ENCODE measurements at places on chromosomes 2 and 18.

DNA sequence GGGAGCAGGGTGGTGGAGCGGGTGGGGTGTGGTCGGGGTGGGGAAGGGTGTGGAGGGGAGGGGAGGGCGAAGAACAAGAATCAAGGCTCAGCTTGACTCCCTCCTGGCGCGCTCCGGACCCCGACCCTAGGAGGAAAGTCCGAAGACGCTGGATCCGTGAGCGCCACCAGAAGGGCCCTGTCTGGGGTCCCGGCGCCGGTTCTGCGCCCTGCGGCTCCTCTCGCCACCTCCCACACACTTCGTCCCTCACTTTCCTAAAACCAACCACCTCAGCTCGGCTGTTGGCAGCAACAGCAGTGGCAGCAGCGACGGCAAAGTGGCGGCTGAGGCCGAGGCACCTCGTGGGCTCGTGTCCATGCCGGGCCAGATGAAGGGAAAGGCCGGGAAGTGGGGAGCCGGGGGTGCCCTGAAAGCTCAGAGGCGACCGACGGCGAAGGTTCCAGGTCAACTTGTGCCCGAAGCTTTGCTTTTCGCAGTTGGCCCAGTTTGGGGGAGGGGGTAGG lies 2.1 kb downstream of the KLHL14 start:
- DNase-seq = no peak

DNA sequence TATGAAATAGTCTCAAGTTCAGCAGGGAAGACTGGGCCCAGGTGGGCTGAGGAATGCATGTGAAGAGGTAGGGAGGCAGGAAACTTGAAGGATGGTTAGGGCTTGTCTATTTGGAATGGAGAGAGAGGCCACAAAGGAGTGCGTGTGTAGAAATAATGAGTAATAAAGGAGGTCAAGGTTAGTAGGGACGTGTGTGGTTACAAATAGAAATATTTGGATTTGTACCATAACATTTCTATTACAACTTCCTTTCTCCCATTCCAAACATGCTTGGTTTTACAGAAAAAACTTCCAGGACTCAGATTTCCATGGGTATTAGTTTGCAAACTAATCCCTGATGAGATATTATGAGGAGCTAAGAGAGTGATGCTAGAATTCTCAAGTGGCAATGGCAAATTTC lies 280.6 kb downstream of the NCKAP5 start:
- DNase-seq = no peak

- no peak for DNase-seq
These were observed 103.0 kb upstream of the STK17B start for GRCh38 chr2:196274387-196274809.

DNA sequence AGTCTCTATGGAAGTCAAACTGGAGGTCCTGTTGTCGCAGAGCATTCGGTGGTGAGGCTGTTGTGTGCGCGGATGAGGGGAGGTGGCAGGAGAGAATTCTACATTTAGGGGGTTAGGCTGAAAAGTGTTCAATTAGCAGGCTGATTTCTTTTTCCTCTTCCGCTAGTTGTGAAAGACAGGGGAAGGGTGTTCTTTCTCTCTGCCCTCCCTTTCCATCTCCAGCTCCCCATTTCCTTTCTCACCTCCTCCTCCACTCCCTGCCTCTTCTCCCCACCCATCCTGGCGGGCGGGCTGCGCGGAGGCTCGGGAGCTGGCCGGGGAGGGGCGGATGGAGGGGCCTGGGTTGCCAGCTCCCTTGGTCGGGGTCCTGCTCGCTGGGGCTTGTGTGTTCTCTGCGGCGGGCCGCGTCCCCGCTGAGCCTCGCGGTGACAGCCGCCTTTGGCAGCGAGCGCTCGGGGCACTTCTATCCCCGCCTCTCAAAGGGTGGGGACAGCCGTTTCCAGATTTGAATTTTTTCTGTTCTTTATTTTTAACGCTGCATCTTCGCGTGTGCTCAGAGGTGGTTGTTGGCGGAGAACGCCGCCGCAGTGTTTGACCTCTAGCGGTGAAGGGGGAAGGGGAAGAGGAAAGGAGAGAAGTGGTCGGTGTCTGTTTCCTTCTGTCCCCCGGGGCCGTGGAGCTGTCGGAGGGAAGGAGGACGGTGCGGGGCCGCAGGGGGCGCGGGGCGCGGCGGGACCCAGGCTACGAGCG lies 3.6 kb downstream of the SOX11 start:
- peak; percentile 33 for DNase-seq

DNA sequence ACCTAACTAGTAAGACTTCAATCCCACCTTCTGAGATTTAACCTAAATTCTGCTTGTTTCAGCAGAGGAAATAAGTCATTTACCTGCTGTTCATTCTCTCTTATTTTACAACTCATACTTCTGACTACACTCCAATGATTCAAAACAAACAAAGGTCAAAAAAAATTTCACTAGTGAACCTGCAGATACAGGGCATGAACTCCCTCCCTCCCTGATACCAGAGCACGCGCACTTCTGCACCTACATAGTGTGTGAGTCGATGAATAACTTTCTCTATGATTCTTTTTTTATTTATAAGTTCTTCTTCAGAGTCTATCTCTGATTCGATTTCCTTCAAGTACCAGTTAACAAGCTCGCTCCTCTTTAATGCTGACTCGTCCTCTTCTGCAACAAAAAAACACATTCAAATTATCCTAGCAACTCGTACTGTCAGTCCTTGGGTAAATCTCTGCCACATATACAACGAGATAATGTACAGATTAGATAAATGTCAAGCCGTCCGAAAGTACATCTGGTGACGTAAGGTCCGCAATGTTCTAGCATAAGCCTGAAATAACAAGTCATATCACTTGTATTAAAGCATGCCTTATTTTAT lies 7.4 kb upstream of the LCT start:
- DNase-seq = no peak

DNA sequence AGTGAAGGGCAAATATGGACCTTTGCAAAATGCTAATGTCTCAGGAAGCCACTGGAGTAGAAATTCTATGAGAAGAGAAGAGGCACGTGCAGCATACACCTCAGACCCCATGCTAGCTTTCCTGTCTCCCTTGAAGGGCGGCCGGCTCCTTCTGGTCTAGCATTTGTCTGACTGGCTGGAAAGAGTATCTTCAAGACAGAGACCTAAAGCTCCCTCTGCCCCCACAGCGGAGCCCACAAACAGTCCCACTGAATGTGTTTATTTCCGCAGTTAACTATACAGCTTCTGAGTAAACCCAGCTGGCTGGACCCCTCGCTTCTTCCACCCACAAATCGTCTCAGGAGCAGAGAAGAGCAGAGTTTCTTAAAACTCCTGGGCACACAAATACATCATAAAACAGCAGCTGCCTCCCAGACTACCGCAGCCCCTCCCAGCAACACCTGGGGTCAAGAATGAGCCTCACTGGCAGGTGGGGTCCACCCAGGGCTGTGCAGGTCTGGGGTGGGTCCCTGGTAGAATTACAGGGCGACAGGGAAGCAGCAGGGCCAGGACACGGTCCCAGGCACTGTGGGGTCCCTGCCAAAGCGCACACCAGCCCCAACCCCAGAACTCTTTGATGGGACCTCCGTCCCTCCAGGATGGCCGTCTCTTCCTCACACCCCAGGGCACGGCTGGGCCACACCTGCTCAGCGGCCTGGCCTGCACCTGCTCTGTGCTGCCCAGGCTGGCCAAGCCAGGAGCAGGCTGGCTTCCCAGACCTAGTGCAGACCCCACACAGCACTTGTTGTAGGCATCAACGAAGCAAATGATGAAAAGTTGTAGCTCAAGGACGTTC lies 103.8 kb downstream of the PXDN start:
- DNase-seq = no peak

DNA sequence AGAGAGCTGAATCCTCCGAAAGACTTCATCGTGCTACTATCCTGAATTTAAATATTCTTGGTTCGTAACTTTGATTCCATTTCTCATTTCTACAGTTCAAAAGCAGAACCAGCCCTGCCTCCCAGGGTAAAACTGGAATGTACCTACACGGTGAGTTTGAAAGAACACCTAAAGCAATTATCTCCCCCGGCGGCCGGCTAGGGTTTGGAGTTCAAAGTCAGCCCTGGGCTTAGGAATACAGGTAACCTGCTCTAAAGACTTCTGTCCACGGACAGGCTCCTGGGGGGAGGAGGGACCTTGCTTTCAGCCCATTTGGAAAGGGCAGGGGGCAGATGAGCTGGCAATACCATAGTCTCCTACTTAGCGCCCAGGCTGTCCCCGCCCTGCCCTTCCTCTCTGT lies 32.3 kb downstream of the CYP27C1 start:
- no peak for DNase-seq

DNA sequence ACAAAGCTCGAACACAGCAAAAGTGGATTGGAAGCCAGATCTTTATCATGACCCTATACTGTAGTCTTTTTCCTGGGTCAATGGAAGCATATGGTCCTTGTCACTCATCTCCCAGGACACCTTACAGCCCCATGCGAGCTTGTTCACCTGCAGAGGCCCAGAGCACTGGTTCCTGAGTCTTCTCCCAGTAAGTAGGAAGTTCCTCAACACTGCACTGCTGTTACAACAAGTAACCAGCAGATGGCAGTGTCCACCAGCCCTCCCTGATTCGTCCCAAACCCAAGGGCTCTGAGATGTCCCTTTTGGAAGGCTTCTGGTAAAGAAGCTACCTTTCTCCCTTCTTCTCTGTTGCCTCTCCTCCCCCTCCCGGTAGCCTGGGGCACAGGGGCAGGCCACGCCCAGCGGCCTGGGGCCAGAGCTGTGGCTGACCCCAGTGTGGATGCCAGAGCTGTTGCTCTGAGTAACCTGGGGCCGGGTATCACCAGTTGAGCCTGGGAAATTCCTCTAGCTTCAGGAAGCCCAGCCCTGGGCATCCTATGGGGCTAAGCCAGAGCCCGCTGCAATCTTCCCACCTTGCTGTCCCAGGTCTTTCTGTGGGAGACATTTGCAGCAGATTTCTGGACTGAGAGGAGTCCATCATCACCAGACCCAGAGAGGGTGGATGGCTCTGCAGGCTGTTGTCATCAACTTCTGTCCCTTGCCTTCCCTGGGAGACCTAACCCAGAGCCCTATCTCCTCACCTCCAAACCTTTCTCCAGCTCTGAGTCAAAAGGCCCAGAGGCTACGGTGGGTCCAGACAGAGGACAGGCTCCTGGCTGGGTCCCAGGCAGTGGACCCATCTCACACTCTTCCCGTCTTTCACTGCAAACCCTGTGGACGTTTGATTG lies 5.3 kb upstream of the GDF7 start:
- DNase-seq = peak; percentile 80

DNA sequence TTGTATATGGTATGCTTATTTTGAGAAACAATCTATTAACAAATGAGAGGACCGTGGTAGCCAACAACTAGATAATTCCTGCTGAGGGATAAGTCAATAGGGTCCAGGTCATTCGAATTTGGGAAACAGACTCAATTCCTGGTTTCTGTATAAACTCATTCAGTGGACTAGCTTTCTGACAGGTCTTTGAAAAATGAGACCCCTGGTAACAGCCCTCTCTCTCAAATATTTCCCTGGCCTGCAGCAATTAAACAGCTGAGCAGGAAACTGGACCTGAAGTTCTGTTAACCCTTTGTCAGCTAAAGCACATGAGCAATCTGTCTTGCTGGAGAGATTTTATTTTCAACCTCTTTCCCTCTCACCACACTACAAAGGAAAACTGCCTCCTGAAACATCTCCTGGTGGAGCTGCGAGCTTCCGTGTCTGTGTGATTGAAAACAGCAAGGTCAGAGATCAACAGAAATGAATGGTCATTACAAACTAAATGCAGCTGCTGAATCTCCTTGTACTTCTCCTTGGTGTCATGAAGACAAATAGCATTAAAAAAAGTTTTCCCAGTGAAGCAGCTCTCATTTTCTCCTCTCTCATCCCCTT lies 70.3 kb upstream of the CCDC85A start:
- DNase-seq = no peak

- no peak for DNase-seq
These were observed 156.9 kb downstream of the LAMA1 start for GRCh38 chr18:6960656-6961055.

- DNase-seq = no peak
These were observed 158.0 kb upstream of the RAB6C start for GRCh38 chr2:129821445-129821844.

DNA sequence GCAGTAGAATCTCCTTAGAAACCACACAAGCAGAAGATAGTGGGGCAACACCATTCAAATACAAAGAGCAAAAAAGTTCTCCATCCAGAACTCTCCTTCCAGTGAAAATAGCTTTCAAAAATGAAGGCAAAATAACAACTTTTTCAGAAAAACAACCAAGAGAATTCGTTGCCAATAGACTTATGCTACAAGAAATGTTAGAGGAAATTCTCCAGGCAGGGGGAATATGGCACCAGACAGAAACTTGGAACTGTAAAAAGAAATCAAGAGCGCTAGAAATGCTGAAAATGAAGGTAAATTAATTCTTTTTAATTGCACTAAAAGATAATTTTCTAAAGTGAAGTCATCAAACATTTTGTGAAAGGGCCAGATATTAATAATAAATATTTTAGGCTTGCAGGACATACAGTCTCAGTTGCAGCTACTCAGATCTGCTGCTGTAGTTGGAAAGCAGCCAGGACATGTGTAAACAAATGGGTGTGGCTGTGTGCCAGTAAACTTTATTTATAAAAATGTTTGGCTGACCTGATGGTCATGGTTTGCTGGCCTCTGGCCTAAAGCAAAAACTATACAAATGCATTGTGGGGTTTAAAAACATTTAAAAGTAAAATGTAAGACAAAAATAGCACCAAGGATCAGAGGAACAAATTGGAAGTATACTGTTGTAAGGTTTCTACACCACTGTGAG lies 73.7 kb upstream of the TGFA start:
- DNase-seq = no peak

- DNase-seq = no peak
These were observed 132.9 kb downstream of the MYO5B start for GRCh38 chr18:50061876-50062517.

GRCh38 chr2:64656379-64656778 lies 2.7 kb upstream of the SERTAD2 start:
- DNase-seq = no peak

DNA sequence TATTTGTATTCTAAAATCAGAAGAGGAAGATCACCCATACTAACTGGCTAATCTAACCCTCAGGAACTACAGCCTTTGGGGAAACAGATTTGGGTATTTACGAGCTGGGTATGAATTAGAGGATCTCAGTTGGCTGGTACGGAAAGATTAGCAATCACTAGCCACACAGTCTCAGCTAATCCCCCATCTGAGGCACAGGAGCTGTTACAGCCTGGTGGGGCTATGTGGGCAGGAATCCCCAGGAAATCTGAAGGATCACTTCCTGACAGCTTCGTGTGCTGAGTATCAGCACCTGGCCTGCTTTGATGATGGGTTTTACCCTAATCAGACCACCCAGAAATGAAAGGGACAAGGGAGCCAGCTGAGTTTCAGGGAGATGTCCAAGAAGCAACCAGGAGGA lies 206.3 kb downstream of the AFF3 start:
- DNase-seq = no peak
